Posterior cingulate gyrus (tissue), 11 donors: ENCODE measurements at places on chromosomes 1 and 21.

DNA sequence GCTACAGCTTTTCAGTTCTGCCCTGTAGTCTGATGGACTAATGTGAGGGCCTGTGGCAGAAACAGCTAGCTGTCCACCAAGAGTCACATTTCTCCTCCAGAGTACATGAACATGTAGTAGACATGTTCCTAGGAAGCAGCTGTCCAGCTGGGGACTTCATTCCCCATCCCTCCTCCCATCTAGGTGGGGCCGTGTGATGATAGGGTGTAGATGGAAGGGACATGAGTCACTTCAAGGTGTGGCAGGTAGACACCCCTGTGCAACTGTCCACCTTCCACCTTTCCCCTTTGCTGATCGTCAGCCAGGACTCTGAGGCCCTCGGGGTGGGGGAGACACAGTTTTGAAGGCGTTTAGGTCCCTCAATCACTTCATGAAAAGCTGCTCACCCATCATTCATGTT, 3.6 kb upstream of the RD3 start:
- DNase-seq, result no peak

DNA sequence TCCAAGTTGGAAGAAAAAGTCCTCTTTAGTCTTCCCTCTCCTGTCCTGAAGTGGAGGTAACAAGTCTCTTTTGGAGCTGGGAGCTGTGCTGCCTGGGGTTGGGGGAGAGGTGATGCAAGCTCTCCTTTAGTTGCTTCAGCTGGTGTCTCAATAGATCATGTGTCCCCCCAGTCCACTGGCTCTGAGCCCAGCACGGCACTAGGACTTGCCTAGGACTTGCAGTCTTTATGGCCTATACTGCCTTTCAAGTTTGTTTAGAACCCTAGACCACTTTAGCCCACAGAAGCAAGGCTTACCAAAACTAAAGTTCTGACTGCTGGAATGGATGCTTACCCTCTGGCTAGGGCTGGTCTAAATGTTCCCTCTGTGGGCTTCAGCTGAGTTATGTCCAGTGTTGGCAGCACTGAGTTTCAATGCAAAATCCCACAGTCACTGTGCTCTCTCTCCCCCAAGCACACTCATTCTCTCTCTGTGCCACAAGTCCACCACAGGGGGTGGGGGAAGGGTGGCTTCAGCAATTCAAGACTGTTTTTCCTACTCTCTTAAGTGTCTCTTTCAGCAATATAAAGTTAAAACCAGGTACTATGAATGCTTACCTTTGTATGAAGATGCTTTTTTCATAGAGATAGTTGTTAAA, 185.0 kb downstream of the DNAH14 start:
- no peak for DNase-seq

DNA sequence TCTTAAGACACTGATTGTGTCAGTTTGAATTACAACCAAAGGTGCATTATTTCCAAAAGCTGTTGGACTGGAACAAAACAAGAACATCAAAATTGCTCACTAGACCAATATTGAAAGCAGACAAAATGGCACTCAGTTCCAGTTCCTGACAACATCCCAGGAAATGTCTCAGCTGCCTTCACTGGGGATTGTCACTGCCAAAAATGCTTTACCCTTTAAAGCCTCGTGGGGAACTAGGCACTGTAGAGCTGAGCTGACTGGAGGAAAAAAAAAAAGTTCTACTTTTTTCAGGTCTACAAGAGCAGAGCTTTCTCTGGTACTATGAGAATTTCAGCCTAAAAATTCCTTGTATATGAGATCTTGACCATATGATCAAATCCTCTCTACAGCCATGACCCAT, 21.9 kb downstream of the GPR52 start:
- DNase-seq, result no peak

GRCh38 chr1:151002611-151003010, 4.1 kb downstream of the MINDY1 start:
- DNase-seq, result no peak

DNA sequence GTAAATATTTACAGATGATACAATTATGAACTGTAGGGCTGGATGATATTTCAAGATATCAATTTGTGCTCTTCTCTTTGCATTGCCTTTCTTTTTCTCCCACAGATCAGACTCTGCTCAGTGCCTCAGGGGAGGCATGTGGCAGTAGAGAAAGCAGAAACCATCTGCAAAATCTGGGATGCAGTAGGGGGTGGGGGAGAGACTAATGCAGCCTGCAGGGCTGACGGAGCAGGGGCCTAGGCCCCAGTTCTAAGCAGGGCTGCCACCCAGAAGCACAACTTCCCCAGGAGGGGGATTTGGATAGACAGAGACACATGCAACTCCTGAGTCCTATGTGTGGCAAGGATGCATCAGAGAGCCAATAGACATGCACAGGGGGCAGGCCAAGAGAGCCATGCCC, 511.6 kb downstream of the SMYD3 start:
- DNase-seq, result no peak

DNA sequence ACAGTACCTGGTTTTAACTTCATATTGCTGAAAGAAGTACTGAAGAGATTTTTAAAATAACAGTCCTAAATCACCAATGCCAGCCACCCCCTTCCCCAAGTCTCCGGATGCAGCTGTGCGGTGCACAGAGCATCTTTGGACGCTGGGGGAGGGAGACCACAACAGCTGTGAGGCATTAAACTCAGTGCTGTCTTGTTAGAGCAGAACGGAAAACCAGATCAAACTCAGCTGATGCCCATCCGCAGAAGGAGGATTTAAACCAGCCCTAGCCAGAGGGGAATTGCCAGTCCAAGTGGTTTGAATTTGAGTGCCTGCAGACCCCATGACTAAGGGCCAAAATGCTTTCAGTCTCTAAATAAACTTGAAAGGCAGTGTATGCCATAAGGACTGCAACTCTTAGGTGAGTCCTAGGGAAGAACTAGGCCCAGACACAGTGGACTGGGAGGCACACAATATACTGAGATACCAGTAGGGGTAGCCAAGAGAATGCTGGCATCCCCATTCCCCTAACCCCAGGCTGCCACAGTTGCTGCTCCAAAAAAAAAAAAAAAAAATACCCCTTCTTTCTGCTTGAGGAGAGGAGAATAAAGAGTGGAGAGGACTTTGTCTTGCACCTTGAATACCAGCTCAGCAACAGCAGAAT, 576.2 kb downstream of the NEGR1 start:
- no peak for DNase-seq

- no peak for DNase-seq
Observed at GRCh38 chr1:224801844-224802490, 127.5 kb upstream of the DNAH14 start.

DNA sequence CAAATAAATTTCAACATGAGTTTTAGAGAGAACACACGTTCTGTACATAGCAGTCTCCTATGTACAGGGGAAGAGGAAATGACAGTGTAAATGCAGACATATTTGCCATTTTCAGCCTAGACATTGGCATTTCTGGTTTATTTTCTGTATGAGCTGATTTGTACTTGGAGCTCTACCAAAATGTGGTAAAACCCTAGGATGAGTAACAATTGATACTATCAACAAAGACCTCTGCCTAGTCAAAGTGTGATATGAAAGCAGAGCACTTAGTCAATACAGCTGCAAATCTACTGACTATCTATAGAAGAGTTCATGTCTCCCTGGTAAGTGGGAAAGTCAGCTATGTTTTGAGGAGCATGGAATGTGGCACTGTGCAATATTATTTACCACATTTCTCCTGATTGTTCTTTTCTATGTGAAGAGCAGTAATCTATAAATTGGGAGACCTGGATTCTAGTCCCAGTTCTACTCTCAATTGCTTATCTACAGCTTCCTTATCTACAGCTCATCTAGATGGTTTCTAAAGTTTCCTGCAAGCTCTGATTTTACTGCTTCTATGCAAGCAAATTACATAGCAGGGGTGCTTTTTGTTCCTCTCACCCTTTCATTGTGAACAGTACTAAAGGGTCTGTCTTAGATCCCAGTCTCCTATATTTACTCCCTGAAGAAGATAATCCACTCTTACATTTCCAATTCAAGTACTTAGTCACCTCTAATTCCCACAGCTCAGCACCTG, 334.2 kb downstream of the NTNG1 start:
- DNase-seq, result no peak

- peak; percentile 22 for DNase-seq
Observed at GRCh38 chr1:3469104-3469848, 14.8 kb downstream of the ARHGEF16 start.

GRCh38 chr1:236997882-236998281, 6.4 kb downstream of the MT1HL1 start:
- no peak for DNase-seq

DNA sequence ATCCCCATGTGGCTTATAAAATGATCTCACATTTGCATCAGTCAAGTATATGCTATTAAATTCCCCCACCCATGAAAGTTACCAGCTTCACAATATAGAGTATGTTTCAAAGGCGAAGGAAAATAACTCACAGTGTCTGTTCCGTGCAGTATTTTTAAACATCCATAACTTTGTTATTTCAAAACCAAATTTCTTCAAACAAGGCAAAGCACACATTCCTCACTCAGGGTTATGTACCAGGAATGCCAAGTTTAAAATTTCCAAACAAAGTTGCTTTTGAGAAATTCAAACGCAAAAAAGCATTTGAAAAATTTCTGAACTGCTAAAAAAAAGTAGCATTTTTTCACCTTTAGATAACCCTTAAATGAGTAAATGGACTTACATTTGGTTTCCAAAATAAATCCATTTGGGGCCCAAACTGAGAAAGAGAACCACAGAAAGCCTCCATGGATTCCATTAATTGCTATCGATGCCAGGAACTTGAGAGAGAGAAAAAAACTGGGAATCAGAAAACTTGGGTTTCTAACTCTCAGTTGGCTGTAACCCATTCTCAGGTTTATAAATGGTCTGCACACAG, 149.5 kb downstream of the SLC30A10 start:
- no peak for DNase-seq
